Activated T-helper 1 cell treated with Interleukin-2 at 50 U/mL for 16 hours (primary cell): ENCODE measurements at places on chromosomes 16 and 17.

- DNase-seq: no peak
Measured at GRCh38 chr16:67474551-67475455, 6.2 kb downstream of the ATP6V0D1 start.

DNA sequence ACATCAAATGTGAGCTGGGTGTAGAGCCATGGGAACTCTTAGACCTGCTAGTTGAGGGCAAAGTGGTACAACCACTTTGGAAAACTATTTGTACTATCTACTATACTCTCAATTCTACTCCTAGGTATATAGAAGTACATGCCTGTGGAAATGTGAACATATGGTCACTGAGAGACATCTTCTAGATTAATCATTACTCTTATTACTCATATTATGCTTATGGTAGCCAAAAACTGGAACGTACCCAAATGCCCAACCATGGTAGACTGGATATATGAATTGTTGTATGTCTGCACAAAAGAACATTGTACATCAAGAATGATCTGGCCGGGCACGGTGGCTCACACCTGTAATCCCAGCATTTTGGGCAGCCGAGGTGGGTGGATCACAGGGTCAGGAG lies 2.7 kb downstream of the WDR45B start:
- no peak for DNase-seq

DNA sequence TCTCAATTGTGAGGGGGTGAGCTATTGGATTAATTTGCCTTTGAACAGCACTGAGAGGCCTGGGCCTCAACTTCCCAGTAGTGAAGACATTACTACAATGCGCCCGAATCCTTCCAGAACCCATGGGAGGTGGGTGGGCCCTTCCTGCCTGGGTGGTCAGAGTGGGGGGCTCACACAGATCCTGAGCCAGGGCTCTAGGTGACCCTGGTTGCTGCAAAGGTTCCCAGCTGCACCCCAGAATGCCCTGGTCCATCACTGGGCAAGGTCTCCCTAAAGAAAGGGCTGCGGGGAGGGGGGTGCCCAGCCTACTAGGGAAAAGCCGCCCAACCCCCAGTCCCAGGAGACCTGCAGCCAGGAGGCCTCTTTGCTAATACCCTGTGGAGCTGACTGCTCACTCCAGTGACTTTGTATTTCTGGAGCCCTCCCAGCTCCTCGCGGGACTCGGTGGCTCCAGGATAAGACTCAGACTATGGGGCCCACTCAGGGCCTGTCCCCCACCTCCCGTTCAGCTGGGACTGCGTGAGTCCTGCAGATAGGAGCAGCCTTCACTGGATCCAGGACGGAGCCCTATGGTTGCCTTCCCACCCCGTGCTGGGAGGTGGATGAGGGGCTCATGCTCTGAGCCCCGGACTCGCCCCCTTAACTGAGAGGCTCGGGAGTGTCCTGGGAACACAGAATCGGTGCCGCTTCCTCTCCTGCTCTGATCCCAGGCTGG lies 40.2 kb downstream of the SLC7A5 start:
- no peak for DNase-seq

- no peak for DNase-seq
Measured at GRCh38 chr17:29216856-29217255, 29.8 kb upstream of the CRYBA1 start.

- DNase-seq: no peak
Measured at GRCh38 chr16:65136681-65137080, 14.8 kb upstream of the CDH11 start.

DNA sequence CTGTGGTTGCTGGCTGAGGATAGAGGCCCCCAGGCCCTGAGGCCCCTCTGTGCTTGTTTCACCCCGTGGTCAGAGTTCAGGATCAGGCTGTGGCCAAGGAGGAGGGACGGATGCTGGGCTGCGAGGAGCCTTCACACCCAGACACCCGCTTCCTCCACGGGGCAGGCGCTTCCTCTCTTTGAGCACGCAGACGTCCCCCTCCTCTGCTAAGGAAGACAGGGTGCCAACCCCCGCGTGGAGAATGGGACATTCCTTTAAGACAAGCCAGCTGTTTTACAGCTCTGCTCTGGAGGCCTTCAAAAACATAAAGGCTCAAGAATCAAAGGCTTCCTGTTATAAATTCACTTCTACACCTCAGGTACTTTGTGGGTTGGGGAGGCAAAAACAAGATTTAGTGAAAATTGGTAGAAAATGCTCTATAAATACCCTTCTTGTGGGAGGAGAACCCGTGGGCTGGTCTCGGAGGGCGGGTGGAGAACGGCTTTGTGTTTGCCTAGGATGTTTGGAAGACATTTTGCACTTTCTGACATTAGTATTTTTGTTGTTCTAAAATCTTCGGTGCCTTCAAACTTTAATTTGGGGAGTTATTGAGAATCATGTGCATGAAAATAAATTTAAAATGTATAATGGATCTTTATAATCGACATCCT lies 60.8 kb upstream of the FOXF1 start:
- DNase-seq: no peak

GRCh38 chr17:29345066-29345465 lies 45.1 kb upstream of the TAOK1 start:
- DNase-seq: no peak
